ENCODE measurements at places on chromosomes 2 and 18. TPM values are rescaled to one million over a fixed set of nuclear protein-coding genes. Genes with fewer than 3 reads are reported as not detected.

GRCh38 chr2:230520061-230520874, 104.3 kb downstream of the SP100 start:
- DNase-seq, result no peak

GRCh38 chr2:219078126-219078525, 17.4 kb upstream of the IHH start:
- DNase-seq, result no peak

DNA sequence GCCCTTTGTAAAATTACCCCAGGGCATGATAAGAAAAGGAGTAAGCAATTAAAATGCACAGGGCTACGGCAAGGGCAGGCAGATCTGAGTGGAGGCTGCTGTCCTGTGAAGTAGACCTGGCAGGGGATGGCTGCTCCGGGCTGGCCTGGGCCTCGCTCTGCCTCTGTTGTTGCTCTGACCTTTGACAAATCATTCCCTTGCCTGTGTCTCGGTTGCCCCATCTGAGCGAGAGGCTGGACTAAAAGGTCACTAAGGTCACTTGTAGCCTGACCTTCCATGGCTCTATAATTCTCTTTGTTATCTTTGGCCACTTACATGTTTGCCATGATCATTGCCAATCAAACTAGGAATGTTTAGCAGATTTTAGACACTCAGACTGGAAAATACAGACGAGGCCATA, 118.1 kb downstream of the KLHL29 start:
- DNase-seq, result no peak

DNA sequence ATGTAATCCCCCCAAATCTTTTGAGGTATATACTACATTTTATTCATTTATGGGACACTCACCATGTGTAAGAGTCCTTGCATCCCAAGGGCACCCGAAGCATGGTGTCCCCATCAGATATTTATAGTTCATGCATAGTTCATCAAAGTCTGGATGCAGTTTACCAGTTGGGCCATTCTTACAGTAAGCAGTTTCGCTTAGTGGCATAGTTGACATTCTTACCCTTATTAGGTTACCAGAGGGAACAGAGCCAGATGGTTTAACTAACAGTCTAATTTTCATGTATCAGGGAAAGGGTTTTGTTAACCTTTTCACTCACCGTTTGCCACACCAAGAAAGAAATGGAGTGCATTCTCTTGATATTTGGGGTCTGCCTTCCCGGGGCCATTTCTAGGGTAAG, 7.1 kb downstream of the ZNF407 start:
- no peak for DNase-seq

DNA sequence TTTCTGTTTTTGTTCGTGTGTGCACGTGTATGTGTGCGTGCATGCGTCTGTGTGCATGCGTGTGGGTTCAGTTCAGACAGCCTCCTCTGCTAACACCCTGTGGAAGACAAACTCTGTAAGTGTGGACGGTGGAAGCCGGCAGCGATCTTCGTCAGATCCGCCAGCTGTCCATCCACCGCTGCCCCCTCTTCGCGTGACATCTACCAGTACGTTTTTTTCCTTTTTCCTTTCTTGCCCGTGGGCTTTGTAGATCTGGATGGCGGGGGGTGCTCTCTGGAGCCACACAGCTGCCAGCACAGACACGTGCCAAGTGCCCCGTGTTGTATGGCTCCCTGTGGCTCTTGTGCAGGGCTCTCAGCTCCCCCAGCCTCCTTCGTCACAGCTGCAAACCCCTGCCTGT, 32.3 kb downstream of the ITGB1BP1 start:
- no peak for DNase-seq

The RAB6C gene
- total RNA-seq, result not detected

The IKZF2 gene
- total RNA-seq, result 3.3 TPM

The MOGAT1 gene
- total RNA-seq, result not detected

The CNDP2 gene
- total RNA-seq, result 128 TPM

All from glomerular endothelial cell (primary cell).